Activated CD4-positive, alpha-beta T cell treated with anti-CD3 and anti-CD28 coated beads, Interleukin-2, amount 50 U/mL, for 4 hours (primary cell): ENCODE measurements at places on chromosomes 5 and 9.

DNA sequence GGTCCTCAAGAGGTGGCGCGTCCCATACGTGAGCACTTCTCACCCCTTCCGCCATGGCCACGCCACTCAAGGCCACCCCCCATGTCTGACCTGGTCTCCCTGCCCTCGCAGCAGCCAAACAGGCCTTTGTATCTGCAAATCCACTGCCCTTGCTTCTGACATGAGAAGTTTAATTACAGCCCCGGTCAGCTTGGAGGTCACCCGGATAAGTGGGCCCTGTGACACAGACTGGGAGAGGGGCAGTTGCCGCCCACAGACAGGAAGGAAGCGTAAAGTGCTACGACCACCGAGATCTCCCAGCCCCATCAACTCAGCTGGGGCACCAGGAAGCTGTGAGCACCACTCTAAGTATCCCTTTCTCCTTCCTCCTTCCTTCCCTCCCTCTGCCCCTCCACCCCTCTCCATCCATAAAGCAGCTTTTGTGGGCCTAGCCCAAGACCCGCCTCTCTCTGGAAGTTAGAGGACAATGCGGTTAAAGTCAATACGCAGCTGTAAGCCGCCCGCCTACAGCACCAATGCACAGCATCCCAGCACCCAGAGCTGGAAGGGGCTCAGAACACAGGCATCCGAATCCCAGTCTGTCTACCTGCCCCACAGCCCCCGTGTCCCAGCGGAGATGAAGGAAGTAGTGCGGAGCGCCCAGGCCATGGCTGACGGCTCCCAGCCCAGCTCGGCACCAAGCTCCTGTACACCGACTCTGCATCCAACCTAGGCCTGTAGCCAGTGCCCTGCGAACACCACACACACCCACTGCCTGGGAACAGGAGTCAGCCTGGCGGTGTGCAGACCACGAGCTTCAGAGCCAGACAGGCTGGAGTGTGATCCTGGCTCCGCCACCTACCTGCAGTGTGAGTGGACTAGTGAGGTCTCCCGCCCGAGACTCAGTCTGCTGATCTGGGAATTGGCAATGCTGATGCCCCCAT lies 44.8 kb upstream of the RNF130 start:
- DNase-seq: no peak

GRCh38 chr9:35760651-35761050 lies 6.6 kb upstream of the MSMP start:
- no peak for DNase-seq

DNA sequence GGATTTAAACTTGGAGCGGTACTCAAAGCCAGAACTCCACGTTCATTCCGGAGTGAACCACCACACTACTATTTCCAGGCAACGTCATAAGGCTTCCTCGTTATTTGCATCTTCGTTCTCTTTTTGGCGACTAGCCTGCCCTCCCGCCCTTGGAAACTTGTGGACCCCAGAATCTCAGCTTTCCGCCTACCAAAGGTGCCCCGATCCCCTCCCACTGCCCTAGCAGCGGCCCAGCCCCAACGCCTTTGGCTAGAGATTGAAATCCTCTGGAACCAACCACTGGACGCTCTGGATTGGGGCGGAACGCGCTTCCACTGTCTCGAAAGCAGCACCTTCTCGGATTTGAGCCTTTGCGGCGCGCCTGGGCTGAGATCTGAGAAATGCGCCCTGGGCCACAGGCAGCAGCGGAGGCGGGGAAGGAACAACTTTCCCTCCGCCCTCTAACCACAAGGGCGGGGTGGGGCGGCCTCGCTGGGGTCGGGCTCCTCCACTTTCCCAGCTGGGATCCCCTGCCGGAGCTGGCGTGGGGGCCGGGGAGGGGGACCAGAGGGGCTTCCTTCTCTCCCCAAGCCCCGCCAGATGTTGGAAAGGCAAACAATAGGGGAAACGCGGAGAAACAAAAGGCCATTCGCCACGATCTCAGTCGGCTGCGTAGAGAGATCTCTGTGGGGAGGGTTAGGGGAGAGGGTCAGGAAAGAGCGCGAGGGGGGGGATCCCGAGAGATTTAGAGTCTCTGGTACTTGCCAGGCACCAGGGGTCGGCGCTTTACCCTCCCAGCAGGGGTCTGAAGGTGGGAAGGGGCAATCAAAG lies 1.3 kb downstream of the MOB3B start:
- peak; percentile 38 for DNase-seq

DNA sequence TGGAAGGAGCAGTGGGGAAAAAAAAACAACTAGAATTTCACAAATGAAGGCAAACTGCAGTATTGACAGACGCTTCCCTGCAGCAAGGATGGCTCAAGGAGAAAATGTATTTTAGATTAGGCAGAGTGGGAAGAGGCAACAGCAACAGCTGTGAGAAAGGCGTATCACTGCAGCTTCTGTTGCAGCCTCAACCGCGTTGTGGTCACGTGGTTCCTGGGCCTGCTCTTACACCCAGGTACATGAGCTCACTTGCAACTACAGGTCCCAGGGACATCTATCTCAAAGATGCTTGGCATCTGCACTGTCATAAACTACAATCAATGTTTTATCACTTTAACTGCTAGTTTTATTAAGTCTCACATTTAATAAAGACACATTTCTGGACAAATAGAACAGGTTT lies 36.0 kb upstream of the GOLM1 start:
- DNase-seq: no peak

- peak; percentile 15 for DNase-seq
Measured at GRCh38 chr9:112378328-112379176, 1.4 kb upstream of the HSDL2 start.

DNA sequence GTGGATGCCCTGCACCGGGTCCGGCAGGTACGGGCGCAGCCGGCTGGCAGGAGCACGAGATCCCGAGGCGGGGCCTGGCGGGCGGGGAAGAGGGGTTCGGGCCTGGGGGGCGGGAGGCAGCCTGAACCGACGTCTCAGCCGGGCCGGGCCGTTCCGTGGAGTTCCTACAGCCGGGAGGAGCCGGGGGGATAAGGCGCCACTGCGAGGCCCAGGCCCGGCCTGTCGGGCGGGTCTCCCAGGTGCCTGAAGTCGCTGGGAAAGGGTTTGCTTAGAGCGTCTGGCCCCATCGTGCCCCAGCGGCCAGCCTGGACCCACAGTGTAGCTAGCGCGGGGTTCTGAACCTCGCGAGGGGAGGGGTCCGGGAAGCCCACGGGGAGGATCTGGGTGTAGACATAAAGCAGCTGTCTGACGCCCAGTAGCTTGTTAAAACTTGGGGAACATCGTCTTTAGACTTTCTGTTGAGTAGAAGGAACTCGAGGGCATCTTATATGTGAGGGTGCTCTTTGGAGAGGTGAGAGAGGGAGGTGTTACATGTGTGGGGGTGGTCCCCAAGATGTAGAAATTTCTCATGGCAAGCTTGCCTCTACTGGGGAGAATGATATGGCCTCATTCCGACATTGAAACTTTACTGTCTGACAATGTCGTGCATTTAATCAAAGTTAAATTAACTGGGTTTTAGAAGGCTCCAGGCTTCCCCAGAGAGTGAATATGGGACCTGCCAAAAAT lies 524 bp downstream of the FUBP3 start:
- no peak for DNase-seq
